ENCODE measurements at places on chromosomes 13 and 19.

DNA sequence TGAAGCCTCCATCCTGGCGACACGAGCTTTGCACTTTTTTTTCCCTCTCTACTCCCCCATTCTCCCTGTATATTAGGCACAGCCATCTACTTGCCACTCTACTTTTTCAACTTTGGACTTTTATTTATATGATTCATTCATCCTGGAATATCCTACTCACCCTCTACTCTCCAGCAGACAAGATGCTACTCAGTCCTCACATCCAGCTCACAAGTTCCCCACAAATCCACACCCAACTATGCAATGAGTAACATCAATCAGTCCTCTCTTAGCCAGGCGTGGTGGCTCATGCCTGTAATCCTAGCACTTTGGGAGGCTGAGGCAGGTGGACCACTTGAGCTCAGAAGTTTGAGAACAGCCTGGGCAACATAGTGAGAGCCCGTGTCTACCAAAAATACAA is 23.9 kb upstream of the URAD start:
- no peak for DNase-seq

DNA sequence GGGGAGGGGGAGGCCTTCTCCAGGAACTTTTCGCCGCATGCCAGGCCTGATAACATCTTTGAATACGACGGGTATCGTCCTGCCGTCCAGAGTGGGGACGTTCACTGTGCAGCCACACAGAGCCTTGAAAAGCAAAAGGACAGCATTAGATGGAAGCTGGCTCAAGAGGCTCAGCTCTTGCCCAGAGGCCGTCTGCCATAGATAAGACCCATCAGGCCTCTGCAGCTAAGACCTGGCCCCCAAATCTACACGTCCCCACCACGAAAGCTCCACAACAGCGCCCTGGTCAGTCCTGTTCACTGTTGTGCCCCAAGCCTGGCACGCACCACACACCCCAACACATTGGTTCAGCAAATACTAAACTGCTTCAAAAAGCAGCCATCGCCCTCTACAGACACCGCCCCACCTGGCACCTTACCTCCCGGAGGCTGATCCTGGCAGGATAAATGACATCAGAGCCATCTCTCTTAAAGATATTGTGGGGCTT is 2.1 kb downstream of the DNAJB1 start:
- no peak for DNase-seq

DNA sequence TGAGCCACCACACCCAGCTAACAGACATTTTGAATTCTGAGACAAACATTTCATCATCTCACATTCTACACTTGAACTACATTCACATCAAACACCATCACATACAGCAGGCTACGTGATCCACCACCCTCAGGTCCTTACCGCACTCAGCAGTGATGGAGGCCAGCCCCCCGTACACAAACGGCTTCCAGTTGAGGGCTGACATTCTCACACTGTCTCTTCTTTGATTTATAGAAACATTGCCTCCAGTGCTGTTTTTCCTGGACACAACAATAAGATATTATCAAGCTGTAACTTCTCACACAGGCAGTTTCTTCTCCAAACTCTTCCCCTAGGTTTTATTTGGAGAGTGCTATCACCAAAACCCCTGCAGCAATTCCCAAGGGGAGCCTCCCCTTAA is 7.0 kb downstream of the SLC25A30 start:
- DNase-seq = no peak

- no peak for DNase-seq
Observed at GRCh38 chr19:1422943-1423342, 15.3 kb upstream of the RPS15 start.

DNA sequence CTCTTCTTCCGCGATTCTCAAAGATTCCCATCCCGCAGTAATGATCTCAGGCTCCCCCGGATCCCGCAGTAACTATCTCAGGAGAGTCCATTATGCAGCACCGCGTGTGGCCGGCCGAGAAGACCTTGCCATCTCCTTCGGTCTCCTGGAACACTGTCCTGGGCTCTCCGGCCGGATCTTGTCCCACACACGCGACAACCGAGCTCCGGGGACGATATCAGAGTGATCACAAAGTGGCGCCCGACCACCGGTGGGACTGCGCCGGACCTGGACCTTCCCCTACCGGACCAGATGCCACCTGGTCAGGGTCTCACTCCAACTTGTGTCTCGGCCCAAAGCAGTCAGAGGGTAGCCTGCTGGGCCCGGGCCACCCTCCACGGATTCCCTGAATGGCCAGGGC is 24.0 kb downstream of the MAN2B1 start:
- no peak for DNase-seq

DNA sequence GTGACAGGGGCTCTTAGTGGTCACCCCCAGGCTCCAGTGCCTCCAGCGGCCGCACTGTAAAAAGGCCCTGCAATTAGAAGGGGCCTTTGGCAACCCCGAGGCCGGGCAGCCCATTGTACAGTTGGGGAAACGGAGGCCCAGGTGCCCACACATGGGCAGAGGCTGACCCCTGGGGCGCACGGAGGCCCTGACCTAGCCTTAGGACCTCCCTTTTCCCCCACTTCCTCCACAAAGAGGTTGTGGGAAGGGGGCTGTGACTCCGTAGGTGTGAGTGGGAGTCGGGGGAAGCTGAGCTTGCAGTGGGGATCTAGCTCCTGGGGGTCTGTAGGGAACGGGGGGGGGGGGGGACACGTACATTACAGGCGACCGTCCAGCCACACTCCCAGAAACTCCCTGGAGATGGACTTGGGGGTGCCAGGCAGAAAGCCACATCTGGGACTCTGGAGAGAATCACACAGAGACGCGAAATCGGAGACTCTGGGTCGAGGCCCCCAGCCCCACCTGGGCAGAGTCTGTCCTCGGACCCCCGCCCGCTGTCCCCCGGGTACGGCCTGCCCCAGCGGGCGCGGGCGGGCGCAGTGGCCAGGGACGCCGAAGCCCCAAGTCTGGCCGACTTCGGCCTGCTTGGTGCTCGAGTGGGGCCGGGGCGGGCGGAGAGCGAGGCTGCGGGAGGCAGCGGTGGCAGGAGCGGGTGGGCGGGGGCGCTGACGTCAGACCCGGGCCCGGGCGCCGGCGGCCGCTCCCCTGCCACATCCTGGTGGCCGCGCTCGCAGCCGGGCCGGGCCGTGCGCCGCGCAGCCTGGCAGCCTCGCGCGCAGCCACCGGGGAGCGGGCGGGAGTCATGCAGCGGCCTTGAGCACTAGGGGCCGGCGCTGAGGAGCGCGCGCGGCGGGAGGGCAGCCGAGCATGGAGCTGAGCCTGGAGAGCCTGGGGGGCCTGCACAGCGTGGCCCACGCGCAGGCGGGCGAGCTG is at the start of gene ONECUT3:
TSS of gene ONECUT3 (plus strand) at position 750 of the 972 bp plus-strand sequence. CDS start at position 907, 157 bp downstream.
- DNase-seq = peak; percentile 19

- DNase-seq = no peak
Observed at GRCh38 chr13:74090869-74091605, 43.2 kb downstream of the KLF12 start.

Measured in DMS53 (cell line).